ENCODE measurements at places on chromosomes 3 and 15. TPM values are rescaled to one million over a fixed set of nuclear protein-coding genes. Genes with fewer than 3 reads are reported as not detected.

Gene PLIN1
- total RNA-seq = 0.41 TPM

Gene UBE2E2
- total RNA-seq = 49.1 TPM

Gene AEN
- total RNA-seq = 20.8 TPM

Gene KCTD6
- 17.8 TPM for total RNA-seq

Gene MUC20
- total RNA-seq = 4.5 TPM

DNA sequence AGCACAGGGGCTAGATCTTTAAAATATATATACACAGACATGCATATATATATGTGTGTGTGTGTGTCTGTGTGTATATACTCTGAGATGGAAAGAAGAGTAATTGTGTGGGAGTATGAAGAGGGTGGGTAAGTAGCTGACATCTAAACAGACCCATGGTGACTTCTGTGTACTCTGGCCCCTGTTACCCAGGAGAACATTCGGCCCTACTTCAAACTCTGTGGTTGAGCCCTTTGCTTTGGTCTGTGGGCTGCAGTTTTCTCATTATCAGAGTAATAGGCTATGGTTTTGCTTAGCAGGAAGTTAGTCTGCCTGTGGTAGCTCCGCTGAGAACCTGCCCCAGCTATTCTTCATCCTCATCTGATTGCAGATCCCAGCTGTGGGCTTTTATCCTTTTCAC lies 141.4 kb downstream of the RBPMS2 start:
- no peak for DNase-seq

- DNase-seq = peak; percentile 50
Observed at GRCh38 chr3:153601374-153601853, 439.4 kb downstream of the RAP2B start.

DNA sequence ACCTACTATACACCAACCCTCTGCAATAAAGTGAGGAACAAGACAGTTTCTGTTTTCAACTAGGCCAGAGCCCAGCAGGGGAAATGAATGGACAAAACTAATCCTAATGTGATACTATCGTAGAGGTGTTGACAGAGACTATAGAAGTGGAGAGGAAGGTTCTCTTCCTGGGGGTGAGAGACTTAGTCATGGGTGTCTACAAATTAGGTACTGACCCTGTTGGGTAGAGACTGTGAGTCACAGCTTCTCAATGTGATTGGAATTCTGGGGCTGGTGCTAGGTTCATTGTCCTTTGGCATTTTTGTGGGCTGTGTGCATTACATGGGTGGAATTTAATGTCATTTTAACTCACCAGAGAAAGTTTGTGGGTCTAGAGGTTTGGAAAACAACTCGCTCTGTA lies 79.3 kb downstream of the ADAMTSL3 start:
- peak; percentile 78 for DNase-seq

GRCh38 chr3:114902691-114903101 lies 244.4 kb downstream of the ZBTB20 start:
- no peak for DNase-seq

- DNase-seq = no peak
Observed at GRCh38 chr15:78002996-78003395, 74.5 kb downstream of the TBC1D2B start.

DNA sequence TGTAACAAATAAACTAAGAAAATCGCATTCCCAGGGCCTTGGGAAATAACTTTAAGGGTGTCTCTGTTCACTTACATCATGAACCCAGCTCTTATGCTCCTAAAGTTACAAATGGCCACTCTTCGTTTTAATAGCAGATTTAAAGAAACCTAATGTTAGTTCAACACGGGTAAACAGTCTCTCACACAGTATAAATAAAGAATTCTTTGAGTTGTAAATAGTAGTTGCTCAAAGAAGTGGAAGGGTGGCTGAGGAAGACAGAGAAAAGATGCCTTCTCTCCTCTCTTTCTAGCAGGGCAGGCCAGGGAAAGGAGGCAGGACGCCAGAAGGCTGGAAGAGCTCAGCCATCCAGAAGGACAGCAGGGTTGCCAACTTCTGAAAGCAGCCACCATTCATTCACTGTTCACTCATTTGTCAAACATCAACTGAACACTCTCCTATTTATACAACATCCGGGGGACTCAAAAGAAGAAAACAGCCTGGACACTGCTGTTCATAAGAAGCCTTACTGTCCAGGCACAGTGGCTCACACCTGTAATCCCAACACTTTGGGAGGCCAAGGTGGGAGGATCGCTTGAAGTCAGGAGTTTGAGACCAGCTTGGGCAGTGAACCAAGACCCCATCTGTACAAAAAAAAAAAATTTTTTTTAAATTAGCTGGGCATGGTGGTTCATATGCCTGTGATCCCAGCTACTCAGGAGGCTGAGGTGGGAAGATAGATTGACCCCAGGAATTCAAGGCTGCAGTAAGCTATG lies 47.3 kb downstream of the WWTR1 start:
- DNase-seq = no peak

GRCh38 chr3:47712398-47712797 lies 69.3 kb downstream of the SMARCC1 start:
- DNase-seq = no peak

- DNase-seq = no peak
Observed at GRCh38 chr3:145801696-145802095, 359.3 kb downstream of the PLOD2 start.

DNA sequence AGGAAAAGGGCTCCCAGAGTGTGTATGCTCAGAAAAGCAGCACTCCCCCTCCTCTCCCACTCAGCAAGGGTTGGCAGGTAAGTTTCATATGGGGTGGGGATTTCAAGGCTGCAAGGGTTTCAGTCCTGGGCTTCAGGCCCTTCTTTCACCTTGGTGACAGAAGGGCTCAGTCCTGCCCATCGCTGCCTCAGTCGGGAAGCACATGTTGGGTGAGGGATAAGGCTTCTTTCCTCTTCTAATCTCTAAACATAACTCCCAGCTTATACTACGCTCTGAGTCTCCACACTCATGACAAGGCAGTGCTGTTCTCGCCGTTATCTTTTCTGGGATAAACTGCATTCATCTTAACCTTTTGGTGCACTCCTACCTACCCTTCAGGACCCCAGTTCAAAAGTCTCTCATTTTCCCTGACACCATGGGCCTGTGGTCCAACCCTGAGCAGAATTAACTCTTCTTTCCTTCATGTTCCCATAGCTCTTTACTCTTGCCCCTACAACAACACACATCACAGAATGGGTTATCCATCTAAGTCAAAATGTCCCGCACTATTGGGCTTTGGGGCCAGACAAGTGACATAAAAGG lies 17.0 kb downstream of the RAB43 start:
- DNase-seq = no peak

DNA sequence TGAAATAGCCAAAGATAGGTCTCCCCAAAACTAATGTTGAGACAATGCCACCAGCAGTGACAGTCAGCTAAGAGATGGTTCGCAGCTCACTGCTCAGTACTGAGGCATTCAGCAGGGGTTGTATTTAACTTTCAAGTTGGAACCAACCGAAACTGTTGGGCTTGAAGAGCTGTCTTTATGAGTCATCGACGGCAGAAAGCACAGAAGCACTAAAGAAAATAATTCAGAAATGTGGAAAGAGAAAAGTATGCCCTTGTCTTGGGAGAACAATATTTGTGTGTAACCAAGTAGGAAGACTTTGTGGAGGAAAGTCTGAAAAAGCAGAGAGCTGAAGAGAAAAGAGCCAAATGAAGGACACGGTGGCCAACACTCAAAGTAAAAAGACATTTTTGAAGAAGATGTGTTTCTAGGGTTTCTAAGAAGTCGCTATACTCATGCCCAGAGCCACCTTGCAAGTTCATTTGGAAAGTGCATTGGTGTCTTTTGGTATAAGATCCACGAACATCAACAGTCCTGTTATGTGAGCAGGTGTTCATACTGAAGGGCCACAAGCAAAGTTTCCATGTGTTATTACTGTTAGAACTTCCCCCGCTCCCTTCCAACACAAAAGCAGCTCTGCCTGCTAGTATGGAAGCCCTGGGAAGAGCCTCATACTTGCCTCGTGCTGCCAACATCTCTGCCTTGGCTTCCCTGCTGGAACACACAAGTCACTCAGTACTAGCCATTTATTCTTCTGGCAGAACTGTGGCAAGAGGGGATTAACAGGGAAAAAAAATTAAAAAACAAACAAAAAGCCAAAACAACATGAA lies 4.1 kb upstream of the RARB start:
- DNase-seq = peak; percentile 72

GRCh38 chr3:146803745-146804144 lies 198.6 kb upstream of the PLSCR5 start:
- DNase-seq = peak; percentile 94

DNA sequence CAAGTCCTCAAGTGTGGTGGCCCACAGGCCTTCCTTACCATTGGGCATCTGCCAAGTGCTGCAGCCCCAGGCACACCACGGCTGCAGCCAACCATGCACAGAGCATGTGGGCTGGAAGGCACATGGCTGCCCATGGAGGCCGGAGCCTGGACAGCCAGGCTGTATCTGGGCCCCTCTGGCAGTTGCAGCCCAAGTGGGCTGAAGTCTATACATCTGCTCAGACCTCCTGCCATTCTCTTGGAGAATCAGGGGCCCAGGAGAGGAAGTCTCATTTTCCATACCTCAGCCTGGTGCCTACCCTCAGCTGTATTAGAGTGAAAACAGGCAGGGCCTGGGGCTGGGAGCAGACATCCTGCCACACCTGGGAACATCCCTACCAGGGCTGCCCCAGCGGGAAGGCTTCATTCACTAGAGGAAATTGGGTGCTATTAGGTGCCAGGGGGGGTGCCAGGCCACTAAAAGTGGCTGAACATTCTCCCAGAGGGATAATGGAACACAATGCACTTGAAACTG lies 48.0 kb upstream of the SLCO2A1 start:
- DNase-seq = no peak

DNA sequence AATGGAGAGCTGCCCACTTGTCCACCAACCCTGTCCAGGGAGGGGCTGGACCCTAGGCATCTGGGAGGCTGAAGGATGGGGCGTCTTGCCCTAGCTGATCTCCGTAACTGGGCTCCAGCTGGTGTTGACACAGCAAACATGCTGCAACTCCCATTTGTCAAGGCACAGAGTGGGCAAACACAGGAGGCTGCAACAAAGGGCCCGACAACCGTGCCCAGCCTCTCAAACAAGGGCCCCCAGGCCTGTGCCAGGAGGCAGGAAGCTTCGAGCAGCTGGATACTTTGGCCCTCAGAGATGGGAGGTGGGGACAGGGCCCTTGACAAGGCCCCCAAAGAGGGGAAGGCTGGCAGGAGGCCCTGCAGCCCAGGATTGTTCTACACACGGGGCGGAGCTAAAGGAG lies 64.2 kb upstream of the TMEM115 start:
- no peak for DNase-seq

GRCh38 chr3:80152692-80153091 lies 384.9 kb upstream of the ROBO1 start:
- no peak for DNase-seq

DNA sequence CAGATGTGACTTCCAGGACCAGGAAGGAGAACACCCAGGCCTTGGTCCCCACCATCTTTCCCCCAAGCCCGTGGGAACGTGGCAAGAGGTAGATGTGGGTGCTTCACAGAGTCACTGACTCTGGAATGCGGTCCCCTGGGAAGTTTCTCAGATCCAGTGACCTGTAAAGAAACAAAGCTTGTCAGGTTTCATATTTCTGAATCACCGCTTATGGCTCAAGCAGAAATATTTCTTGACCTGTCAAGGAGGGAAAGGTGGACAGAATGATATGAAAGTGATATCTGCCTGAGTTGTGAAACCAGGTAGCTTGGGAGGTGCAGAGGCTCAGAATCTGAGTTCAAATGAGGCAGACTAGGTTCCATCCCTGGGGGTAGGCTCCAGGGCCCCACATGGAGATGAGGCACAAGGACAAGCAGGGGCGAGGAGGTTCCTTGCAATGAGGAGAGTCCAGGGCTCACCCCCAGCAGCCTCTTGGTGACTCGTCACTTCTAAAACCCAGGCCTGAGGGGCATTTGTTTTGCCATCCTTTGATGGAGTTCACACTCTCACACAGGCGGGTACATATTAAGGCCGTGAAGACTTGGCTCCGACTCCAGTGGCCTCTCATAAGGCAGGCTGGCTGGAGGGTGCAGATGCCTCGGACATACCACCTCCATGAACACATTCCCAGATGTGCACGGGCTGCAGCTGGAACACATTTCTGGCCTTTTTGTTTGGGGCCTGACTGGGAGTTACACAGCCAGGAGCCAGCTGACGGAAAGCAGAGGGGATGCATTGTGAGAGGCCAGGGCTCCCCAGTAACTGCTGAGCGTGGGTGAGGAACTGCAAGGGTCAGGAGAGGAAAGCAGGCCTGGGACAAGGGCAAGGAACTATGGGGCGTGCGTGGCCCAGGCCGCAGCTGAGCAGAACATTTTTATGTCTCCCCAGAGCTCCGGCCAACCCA lies 1.3 kb downstream of the CILP start:
- no peak for DNase-seq

DNA sequence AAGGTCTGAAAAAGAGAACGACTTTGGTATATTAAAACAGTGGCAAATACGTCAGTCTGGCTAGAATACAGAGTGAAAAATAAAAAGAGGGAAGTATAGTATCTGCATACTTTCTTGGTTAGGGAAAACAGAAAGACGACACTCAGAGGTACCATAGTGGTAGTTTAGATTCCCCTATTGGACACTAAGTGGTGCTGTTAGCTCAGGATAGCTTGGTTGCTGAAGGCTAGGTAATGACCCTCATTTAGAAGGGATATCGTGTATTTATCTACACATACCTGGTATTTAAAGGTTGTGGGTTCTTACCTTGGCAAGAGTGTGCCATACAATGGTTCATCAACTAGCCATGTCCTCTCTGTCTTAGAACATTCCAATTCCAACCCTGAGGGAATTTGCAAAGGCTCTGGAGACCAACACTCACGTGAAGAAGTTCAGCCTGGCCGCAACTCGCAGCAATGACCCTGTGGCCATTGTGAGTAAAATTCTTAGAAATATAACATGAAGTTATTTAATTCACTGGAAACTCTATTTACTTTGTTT lies 31.0 kb downstream of the TMOD2 start:
- DNase-seq = peak; percentile 17

- DNase-seq = no peak
Observed at GRCh38 chr3:26653811-26654425, 31.3 kb downstream of the LRRC3B start.

DNA sequence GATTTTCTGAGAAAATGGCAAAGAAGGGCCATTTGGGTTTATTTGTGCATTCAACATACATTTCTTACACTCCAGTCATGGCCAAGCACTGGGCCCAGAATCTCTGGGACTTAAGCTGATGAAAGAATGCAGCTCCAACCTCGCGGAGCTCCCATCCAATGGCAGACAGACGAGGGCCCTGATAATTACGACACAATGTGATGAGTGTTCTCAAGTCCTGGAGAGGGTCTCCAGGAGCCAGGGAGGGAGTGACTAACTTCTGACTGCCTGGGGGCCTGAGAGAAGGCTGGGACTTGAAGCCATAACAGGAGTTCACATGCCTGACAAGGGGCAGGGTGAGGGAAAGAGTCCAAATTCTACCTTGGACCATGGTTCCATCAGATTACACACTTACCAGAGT lies 42.6 kb upstream of the BNC1 start:
- DNase-seq = no peak

- DNase-seq = no peak
Observed at GRCh38 chr3:185069037-185070030, 83.5 kb downstream of the C3orf70 start.

DNA sequence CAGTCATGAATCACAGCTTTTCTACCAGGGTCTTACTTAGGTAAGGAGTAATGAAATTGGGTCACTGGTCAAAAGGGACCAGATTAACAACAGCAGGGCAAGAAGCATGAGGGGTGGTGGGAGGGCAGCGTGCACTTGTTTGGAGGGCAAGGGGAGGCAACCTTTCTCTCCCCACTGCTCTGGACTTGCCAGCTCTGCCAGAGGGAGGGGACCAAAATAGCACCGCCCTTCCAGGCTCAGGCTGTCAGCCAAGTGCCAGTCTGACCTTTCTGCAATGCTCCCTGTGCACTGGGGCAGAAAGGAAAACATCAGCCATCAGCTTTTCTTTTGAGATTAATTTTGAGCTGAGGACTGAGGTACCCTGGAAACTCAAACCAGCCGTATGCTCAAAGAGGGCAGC lies 4.5 kb upstream of the ULK3 start:
- no peak for DNase-seq

Measured in fibroblast of the aortic adventitia (primary cell).